ENCODE measurements at places on chromosomes 4 and X.

GRCh38 chrX:53087388-53087831 is 5.2 kb downstream of the TSPYL2 start:
- no peak for DNase-seq

DNA sequence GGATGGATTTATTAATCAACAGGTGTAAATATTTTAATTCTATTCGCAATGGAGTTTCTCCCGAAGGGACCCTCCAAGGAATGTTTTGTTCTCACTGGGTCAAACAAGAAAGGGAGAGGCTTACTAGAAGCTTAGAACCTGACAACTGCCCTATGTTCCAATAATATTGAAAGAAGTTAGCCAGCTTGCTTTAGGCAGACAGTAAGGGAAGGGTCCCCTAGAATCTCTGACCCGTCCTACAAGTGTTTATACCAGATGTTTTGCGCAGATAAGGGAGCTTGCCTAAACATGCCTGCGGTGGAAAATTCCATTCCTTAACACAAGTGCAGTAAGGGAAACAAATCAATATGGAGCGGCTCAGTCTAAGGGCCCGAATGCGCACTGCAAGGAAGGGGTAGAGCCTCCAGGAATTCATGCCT is 17.7 kb downstream of the IL21 start:
- DNase-seq: no peak

- no peak for DNase-seq
These were observed 3.7 kb downstream of the DOCK11 start for GRCh38 chrX:118499295-118499694.

- DNase-seq: peak; percentile 20
These were observed 42.9 kb upstream of the HS3ST1 start for GRCh38 chr4:11471618-11472017.

DNA sequence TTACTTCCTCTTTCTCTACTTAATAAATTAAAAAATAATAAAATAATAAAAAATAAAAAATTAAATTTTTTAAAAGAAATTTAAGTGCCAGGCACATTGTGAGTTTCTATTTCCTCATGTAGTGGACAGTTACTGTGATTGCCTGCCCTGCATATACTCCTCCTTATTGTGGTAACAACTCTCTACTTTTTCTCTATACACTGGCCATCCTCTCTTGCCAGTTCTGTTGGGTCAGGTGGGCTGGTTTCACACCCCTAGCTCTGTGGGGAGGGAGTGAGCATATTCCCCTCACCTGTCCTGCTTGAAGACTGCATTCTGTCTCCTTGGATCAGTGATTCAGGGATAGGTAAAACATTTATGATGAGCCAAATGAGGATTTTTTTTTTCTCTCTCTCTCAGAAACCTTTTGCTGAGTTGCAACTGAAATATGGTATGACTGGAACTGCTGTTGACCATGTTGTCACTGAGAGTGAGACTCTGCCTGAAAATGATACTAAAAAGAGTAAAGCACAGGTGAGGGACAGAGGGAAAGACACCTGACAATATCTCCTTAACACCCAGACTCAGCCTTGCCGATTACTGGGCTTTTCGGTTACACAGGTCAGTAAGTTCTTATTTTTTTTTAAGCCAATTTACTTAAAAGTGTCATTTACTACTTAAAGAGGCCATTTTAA is 37.2 kb downstream of the CXXC4 start:
- DNase-seq: no peak

DNA sequence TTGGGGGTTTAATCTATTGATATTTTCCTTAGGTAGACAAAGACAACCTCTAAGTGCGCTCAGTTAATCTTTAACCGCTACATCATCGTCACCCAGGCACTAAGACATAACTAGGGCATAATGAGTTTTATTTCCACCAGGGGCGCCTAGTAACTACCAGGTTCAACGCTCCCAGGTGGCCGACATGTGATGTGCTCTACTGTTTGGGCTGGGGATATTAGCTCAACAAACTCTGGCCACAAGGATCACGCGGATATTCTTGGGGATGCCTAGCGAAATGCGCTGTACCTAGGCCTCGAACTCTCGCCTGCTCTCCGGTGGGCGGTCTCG is 915 bp upstream of the RAB33B start:
- DNase-seq: peak; percentile 27

Data from activated CD8-positive, alpha-beta memory T cell treated with anti-CD3 and anti-CD28 coated beads for 4 hours (primary cell).